ENCODE measurements at places on chromosomes 12 and 14. TPM values are rescaled to one million over a fixed set of nuclear protein-coding genes. Genes with fewer than 3 reads are reported as not detected.

HOXC10 gene
- 0.43 TPM for total RNA-seq

B4GALNT3 gene
- total RNA-seq, result not detected

LTBP2 gene
- total RNA-seq, result 71.0 TPM

MMP17 gene
- total RNA-seq, result 11.7 TPM

SIRT4 gene
- 1.00 TPM for total RNA-seq

FAM181A gene
- not detected for total RNA-seq

ZNF891 gene
- total RNA-seq, result 0.92 TPM

KRT77 gene
- not detected for total RNA-seq

FAM90A1 gene
- under 0.01 TPM for total RNA-seq

HOXC4 gene
- 0.09 TPM for total RNA-seq

SYT1 gene
- 2.0 TPM for total RNA-seq

SYCP3 gene
- total RNA-seq, result 0.14 TPM

LMNTD1 gene
- 0.37 TPM for total RNA-seq

C12orf56 gene
- total RNA-seq, result 0.28 TPM

GPR135 gene
- total RNA-seq, result 2.1 TPM

SLC25A47 gene
- total RNA-seq, result not detected

SLC22A17 gene
- 19.5 TPM for total RNA-seq

CSRNP2 gene
- total RNA-seq, result 15.0 TPM

TOMM20L gene
- not detected for total RNA-seq

PLEKHA5 gene
- total RNA-seq, result 43.7 TPM

TSPAN9 gene
- total RNA-seq, result 22.0 TPM

GPR162 gene
- 3.0 TPM for total RNA-seq

KRT79 gene
- total RNA-seq, result not detected

KSR2 gene
- not detected for total RNA-seq

TAS2R30 gene
- total RNA-seq, result 2.9 TPM

MMP14 gene
- total RNA-seq, result 348 TPM

RD3L gene
- not detected for total RNA-seq

SERPINA1 gene
- total RNA-seq, result not detected

C1R gene
- 197 TPM for total RNA-seq

SP1 gene
- 21.7 TPM for total RNA-seq

ADAM21 gene
- total RNA-seq, result 0.55 TPM

ARHGEF25 gene
- 22.3 TPM for total RNA-seq

ITGB7 gene
- 0.37 TPM for total RNA-seq

CCDC177 gene
- under 0.01 TPM for total RNA-seq

STAB2 gene
- not detected for total RNA-seq

CDH24 gene
- 6.2 TPM for total RNA-seq

KCNA5 gene
- not detected for total RNA-seq

CCDC60 gene
- total RNA-seq, result not detected

CIPC gene
- total RNA-seq, result 10.2 TPM

SLC6A12 gene
- not detected for total RNA-seq

SLC38A1 gene
- 93.5 TPM for total RNA-seq

SDR39U1 gene
- 10.3 TPM for total RNA-seq

SERPINA3 gene
- total RNA-seq, result 8.0 TPM

All from smooth muscle cell of bladder (primary cell).